ENCODE measurements at places on chromosomes 7 and 10.

- DNase-seq: no peak
These were observed 8.9 kb downstream of the FBXL13 start for GRCh38 chr7:103065667-103066066.

DNA sequence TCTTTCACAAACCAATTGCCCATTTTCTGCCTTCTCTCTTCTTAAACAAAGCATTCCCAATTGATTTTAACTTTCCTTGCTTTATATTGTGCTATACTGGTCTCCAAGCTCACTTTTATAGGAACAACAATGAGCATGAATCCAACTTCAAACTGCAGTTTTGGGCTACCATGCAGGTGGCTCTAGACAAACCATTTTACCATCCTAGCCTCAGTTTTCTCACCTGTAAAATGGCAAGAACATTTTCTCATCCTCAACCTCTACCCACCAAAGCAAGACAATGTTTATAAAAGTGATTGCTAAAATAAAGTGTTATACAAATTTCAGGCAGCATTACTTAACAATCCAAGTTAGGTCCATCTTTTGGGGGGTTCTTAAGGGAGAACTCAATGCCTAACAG, 66.8 kb upstream of the ASAH2 start:
- no peak for DNase-seq

DNA sequence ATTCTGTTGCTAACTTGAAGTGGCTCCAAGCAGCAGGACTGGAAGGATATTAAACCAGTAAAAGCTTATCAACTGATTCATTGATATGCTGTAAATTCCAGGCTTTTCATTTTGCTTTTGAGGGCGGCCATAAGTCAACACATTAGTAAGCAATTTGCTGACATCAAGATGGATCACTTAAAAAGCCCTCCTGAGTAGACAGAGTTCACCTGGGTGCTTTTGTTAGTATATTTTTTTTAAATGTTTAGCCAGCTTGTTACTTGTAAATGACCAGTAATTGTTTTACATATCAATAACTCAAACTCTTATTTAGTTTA, 26.5 kb downstream of the RNF32 start:
- no peak for DNase-seq

GRCh38 chr7:121366852-121367431, 29.2 kb downstream of the FAM3C start:
- DNase-seq: no peak

GRCh38 chr7:50155755-50156154, 62.7 kb upstream of the ZPBP start:
- DNase-seq: no peak

DNA sequence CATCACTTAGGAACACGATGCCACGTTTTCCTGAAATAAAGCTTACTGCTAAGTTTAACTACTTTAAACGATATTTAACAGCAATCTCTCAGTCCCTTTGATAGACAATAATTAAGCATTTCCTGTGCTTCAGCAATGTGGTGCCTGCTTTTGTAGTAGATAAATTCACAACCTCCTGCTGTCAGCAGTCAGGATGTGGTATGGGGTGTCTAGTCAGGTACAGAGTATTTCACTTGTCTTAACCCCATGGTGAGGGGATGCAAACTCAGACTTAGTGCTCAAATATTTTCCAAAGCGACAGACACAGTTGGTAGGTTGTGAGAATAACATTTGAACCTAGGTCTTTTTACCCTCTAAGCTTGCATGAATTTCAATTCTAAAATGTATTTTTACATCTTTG, 526.2 kb upstream of the PFKP start:
- no peak for DNase-seq

DNA sequence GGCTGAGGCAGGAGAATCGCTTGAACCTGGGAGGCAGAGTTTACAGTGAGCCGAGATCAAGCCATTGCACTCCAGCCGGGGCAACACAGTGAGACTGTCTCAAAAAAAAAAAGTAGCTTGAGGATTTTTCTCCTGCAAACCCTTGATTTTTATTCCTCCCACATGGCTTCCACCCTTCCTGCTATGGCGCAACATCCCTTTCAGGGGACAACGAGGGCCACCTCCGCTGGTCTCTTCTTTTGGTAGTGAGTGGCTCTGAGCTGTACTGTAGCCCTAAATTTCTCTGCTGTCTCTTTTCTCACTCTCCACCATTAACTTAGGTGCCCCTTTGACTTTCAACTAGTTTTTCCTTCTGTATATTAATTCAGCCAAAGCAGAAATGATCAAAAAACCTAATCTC, 113.4 kb downstream of the HIPK2 start:
- no peak for DNase-seq

- DNase-seq: no peak
These were observed 194.8 kb downstream of the FANK1 start for GRCh38 chr10:126090911-126091728.

- no peak for DNase-seq
These were observed 123.9 kb downstream of the SEMA3C start for GRCh38 chr7:80794631-80795573.

GRCh38 chr10:98684019-98684899, 237.5 kb upstream of the HPS1 start:
- DNase-seq: no peak

DNA sequence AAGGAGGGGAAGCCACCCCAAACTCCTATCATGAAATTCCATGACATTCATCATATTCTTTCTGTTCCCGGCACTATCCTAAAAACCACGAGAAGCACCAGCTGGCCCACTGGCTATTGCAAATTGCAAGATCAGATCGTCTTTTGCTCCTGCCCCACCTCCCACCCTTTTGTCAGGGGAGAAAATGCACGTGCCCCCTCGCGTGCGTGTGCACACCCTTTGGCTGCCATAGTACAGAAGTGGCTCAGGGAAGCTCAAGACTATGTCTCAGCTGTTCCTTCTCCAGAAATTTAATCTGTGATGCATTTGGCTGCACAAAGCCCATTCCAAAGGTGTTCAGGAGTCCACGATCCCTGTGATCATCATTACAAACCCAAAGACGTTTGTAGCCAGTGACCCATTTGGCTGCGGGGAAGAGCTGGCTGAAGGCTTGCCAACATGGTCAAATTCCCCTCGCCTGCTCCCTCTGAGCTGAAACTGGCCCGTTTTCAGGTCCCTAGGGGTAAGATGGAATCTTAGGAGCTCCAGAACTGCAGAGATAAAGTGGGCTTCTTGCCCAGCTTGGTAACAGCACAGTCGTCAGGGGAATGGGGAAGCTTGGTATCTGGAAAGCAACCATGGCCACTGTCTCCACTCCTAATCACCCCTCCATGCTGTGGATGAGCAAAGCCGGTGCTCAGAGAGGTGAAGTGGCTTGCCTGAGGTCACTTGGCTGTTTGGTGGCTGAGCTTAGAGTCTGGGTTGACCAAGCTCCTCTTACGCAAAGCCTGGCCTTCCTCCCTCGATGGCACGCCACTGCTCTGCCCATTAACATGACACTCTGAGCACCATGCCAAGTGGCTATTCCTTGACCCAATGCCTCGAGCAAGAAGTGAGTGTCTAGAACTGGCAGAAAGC, 155.4 kb downstream of the NEURL1 start:
- no peak for DNase-seq

DNA sequence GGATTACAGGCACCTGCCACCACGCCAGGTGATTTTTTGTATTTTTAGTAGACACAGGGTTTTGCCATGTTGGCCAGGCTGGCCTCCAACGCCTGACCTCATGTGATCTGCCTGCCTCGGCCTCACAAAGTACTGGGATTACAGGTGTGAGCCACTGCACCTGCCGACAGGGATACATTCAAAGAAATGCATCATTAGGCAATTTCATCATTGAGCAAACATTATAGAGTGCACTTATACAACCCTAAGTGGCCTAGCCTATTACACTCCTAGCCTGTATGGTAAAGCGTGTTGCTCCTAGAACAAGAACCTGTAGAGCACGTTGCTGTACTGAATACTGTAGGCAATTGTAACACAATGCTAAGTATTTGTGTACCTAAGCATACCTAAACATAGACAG, 350.3 kb downstream of the GALNT17 start:
- DNase-seq: no peak

- no peak for DNase-seq
These were observed 504.3 kb downstream of the DNAJB6 start for GRCh38 chr7:157840914-157841772.

DNA sequence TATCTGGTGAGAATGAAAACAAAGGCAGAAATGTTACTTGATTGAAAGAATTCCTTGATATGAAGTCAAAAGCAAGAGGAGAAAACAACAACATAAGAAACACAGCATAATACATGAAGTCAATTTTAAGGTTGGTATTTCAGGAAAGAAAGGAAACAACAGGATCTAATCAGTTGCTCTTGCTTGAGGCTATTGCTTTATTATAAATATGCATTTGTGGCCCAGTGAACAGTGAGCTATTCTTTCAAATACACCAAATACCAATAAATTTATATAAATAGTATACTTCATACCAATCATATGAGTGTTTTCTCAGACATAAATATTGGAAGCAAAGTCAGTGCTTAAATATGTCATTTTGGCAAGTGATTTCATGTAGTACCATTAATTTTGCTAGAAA, 806.6 kb downstream of the NXPH1 start:
- DNase-seq: no peak

GRCh38 chr7:25831062-25831691, 320.8 kb upstream of the NFE2L3 start:
- DNase-seq: no peak

DNA sequence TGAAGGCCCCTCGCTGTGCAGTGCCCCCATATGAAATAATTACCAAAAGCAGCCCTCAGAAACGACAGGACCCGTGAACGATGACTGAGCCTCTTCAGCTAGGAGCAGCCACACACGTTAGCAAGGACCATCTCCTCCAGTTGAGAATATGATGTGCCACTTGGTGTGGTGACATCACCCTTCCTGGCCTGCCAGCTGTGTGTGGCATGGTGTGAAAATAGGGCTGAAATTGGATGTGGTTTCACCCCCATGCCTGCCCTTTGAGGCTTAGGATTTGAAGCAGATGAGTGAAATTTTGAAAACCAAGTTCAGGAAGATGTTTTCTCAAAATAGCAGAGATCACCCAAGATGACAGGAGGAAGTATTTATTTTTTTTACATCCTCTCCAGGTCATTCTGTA, 49.1 kb upstream of the BTBD16 start:
- no peak for DNase-seq

DNA sequence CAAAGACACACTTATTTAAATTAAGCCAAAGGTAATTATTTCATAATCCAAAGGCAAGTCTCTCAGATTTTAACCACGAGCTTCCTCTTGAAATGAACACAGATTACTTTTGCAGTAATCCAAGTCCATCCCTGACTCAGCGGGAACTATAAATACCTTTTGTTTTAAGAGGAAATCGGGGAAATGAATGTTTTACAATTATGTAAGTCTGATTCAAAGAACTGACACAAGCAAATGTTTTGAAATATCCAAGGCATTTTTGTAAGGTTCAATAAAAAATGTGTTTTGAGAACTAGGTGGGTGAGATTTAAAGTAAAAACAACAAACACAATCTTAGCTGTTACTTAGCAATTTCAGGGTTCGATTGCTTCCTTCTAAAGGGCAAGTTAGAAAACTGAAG, 179.8 kb upstream of the ASAH2 start:
- DNase-seq: no peak

GRCh38 chr10:71633920-71634319, 85.7 kb downstream of the C10orf105 start:
- no peak for DNase-seq

DNA sequence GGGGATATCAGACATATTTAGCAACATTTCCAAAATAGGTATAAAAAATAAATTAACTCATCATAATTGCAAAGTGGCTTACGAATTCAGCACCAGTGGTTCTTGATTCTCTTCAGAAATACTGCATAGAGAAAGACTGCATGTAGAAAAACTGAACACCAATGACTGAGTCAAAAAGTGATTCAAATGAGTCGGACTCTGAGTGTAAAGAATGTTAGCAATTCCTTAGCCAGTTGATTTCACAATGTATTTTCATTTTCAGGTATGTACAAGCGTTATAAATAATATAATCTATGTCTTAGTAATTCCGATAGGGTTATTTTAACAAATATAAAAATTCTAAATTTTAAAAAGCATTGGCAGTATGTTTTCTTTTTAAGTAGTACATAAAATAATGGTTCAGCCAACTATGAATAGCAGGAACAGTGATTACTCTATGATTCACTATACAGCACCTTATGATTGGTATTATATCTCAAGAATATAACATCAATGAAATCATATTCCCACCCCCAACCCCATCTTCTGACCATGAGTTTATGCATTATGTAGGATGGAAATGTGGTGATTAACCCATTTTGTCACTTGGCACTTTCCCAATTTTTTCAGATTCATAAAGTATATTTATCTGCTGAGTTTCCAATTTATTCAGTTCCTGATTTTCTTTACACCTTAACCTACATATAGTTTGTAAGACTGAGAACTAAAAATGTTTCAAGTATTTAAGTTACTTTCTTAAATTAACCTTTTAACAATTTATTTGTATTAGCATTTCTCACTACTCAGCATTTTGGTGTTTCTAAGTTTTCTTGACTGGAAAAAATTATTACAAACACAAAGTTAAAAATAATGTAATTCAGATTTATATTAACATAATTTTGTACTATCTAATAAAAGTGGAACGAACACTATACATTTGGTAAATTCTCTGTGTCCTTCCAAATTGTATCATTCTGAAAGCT, 33.9 kb downstream of the DNAJC1 start:
- no peak for DNase-seq

GRCh38 chr10:124993736-124994451, 52.0 kb downstream of the ZRANB1 start:
- DNase-seq: no peak

- DNase-seq: no peak
These were observed 31.0 kb upstream of the ABCB4 start for GRCh38 chr7:87506246-87507180.

DNA sequence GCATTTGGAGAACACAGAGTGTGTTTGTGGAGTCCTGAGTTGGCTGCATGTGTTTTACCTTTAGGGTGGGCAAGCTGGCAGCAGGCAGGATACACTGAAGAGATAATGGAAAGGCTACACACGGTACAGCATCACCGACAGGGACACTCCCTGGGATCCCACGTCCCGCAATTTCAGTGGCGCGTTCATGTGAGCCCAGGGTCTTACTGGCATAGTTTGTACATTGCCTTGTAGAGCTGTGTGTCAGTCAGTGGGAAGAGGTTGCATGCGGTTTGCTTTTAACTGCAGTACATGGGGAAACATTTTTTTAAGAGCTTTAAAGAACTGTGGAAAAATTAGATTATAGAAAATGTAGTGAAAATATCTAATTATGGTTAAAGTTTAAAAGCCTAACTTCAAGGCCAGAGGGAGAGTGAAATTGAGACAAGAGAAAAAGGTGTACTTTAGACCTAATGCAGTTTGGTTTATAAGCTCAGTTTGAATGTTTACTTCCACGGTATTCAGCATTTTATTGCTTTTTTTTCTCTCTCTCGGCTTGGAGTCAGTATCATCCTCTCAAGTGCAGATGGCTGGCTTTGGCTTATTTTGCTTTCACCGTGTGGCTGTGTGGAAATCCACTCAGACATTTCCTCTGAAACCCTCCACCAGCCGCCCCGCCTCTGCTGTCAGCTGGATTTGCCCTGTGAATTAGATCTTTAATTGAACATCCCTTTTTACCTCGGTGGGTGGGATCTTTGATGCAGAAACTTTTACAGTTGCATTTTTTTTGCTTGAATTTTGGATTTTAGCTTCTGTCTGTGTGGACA, 364.2 kb upstream of the COBL start:
- DNase-seq: no peak
